ENCODE measurements at places on chromosomes 1 and 21.

DNA sequence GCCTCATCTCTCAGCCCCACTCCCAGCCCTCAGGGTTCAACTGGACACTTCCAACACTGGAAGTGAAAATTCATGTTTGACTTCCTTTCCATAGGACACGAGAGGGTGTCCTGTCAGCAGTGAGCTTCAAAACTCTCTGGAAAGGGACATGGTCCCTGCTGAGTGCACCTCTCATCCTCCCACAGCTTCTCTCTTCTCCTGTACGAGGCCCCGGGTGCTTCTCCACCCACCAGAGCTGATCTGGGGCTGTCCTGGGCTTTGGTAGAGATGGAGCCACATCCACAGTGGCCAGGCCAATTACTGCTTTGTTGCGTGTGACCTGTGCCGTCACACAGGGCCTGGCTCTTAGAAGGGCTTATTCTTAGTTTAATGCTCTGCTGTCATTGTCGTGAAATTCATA, 182.3 kb downstream of the RRAGC start:
- no peak for DNase-seq

DNA sequence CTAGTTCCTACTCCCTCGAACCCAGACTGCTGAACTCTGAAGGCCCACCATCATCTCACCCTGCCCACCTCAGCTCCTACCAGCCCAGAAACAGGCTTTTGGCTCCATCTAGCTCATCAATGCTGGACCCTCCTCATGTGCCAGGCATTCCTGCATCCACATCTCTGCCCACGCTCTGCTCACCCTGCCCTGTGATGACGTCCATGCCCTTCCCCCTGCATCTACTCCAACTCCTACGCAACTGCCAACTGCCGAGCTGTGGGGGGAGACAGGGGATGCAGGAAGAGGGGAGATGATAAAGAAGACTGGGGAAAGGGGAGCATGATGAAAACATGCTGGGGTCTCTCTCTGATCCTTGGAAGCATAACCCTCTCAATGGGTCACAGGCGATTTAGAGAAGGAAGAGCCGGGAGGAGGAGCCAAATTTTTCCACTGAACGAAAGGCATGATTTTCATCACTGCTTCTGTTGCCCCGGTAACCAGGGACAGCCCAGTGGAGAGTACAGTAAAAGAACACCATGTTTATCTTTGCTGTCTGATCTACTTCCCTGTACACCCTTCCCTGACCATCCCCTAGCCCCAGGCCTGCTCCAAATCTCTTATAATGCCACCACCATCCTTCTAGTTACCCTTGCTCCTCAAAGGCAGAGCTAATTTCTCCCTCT, 44.3 kb downstream of the CD34 start:
- DNase-seq: no peak

DNA sequence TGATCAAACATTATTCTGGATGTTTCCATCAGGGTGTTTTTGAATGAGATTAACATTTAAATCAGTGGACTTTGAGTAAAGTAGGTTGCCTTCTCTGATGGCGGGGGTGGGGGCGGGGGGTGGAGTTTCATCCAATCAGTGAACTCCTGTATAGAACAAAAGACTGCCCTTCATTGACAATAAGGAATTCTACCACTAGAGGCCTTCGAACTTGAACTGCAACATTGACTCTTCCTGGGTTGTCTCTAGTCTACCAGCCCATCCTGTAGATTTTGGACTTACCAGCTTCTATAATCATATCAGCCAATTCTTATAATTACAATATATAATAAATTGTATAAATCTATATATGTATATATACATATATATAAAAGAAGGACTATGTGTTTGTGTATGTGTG, 520.4 kb upstream of the CXADR start:
- no peak for DNase-seq

DNA sequence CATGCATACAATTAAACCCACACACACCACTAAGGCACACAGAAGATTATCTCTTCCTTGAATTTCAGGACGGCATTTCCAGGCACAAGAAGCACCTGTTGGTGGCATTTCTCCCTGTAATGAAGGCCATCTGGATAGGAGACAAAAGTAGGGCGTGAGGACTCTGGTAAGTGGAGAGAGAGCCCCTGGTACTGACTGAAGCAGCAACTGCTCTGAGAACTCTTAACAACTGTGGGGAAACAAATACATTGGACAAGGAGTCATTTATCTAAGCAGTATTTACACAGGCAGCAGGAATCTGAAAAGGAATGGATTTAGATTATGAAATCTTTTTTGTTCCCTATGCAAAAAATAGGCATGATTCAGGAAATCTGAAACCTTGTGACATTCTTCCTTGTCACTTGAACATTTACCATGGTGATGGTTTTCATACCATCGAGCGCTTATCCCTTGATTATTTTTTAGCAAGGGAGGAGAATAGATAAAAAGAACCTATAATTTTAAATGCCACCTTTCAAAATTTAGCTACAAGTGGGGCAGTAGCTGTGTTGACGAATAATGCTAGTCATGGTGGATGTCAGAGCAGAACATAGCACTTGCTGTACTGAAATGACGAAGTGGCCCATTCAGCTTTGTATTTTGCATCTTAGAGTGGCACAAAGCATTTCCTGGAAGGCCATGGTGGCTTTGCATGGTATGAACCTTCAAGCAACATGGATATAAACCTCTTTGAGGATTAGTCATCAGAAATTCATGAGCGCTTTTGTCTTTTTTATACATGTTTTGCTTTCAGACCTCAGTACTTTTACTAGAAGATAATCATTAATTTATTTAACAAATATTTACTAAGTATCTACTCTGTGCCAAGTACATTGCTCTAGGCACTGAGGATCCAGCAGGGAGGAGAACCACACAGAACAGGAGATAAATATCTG, 362.0 kb downstream of the ADGRL2 start:
- no peak for DNase-seq

- no peak for DNase-seq
Measured at GRCh38 chr21:17789069-17789468, 30.1 kb downstream of the C21orf91 start.

- no peak for DNase-seq
Measured at GRCh38 chr1:235650341-235651169, 971 bp upstream of the GNG4 start.

GRCh38 chr1:22164841-22165808, 22.2 kb upstream of the WNT4 start:
- no peak for DNase-seq

GRCh38 chr1:230157420-230158390, 90.7 kb downstream of the GALNT2 start:
- DNase-seq: peak; percentile 15

DNA sequence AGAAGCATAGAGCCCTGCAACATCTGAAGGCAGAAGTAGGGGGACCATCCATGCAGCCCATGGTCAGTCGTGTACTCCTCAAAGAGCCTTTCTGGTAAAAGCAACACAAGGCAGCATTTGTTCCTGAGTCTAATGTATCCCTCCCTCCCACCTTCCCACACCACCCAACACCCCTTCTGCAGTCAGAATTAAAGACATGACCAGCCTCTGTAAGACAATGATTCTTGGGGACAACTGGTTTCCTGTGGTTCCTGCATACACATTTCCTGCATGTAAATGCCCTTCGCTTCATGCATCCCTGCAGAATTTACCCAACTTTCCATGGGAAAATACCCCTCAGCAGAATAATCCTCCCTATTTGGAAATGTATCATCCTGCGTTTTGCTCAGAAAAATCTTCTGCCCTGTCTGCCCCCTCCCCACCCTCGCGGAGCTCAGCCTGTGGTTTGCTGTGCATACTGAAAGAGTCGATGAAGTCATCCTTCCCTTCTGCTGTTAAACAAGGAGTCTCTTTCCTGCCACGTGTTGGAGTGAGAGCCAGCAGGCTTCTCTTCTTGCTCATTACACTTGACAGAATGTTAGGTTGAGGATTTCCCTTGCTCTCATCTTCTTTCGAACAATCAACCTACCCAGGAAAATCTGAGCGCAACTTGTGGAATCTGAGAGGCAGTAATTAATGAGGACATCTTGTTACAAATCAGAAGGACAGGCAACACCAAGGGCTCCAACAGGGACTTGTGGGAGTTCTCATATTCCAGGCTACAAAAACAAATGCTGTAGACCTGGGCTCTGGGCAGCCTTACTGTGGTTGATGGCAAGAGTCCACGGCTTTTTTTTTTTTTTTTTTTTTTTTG, 4.7 kb downstream of the TNN start:
- DNase-seq: no peak

Data from foreskin keratinocyte (primary cell).